Mesenchymal stem cell (in vitro differentiated cells and primary cell): ENCODE measurements at places on chromosomes 7 and 10.

DNA sequence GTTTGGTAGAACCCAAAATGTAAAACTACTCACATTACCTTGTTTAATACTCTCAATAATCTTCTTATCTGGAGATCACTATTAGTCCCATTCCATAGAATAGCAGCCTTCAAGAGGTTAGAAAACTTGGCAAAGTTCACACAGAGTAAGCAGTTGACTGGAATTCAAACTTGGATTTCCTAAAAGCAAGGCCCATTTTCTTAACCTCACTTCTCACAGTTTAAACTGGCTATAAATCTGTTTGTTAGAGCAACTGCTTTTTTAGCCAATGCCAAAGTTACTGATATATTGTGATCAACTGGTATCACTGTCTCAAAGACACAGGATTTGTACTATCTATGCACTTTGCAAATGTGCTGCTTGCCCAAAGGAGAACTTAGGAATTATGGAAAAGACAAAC is 230.2 kb downstream of the THSD7A start:
- no peak for DNase-seq

DNA sequence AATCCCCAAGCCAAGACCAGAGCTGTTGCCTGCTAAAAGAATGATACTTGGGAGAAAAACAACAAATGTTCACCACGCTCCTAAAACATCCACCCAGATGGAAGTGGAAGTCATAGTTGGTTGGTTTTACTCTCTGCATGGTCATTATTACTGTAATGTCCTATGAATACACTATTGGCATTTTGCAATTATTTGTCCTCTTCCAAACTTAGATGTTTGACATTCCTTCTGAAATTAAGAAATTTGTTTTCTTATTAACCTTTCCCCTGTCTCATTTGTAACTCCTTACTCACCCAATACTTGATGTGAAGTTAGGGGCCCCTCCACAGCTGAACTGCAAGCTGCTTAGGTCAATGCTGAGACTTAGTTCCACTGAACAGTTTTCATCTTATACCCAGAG is 383.3 kb downstream of the INHBA start:
- no peak for DNase-seq

DNA sequence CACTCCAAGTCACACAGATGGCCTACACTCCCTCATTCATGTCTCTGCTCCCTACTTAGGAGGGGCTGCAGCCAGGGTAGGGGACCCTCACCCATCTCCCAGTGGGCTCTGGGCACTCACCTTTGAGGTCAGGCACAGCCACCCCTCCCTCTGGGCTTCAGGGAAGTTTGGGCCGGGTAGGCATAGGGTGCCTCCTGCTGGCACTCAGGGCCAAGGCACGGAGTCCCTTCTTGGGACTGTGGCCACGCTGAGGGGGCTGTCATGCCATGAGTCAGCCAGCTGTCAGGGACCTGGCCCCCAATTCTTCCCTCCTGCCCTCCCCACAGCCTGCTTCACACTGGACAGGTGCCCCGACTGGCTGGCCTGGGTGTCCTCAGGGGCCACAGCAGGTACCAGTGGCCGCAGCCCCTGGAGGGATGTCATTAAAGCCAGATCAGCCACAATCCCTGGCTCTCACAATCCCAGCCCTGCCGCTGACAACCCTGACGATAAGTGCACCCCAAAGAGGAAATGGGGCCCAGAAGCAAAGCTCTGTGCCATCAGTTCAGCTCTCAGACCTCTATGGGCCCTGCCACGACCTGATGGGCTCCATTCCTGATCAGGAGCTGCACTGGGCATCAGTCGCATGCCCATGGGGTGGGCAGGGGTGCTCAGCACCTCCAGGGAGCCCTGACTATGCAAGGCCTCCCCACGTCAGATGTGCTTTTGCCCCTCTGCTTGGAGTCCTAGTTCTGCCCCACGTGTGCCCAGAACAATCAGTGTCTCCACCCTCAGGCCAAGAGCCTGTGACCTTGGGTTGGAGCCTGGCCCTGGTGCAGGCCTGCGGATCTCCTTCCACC is 34.1 kb upstream of the RET start:
- no peak for DNase-seq

DNA sequence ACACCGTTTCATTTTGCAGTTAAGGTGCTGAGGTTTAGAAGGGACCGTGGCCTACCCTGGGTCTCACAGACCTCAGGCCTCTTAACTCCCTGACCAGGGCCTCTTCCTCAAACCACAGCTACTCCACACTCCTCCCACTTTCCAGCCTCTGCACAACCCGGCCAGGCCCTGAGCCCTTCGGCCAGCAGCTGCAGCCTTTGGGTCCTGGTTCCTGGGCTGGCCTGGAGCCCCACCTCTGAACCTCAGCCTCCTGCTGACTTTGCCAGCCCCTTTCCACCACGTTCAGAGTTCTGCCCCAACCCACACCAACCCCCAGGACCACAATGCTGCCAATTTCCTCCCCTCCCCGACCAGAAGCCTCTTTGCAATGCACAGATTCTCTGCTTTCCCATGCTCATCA is 84.1 kb downstream of the VOPP1 start:
- DNase-seq = no peak

GRCh38 chr10:85262992-85263391 is 934.6 kb downstream of the CCSER2 start:
- no peak for DNase-seq

DNA sequence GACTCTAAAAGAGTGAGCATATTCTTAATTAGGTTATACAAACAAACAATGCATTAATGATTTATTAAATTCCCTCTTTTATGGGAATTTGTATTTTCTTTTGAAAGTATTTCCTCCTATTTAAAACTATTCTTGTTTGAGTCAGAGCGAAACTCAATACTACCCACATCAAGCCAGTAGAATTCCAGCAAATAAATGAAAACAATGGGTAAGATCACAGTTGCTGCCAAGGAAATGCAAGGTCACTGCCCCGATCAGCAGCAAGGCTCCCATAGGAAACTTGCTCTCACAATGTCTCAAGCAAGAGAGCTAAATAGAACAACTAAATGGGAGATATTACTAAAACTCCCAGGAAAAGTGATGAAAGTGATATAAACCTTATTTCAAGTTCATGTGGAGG is 206.3 kb downstream of the THSD7A start:
- no peak for DNase-seq

GRCh38 chr7:24656608-24657007 is 83.4 kb downstream of the PALS2 start:
- no peak for DNase-seq

GRCh38 chr10:131644864-131645658 is 255.7 kb upstream of the PPP2R2D start:
- no peak for DNase-seq

GRCh38 chr7:7707806-7708205 is 10.6 kb downstream of the RPA3 start:
- DNase-seq = peak; percentile 57

GRCh38 chr7:28427236-28427635 is 14.9 kb downstream of the CREB5 start:
- no peak for DNase-seq
